ENCODE measurements at places on chromosomes 7 and 10.

DNA sequence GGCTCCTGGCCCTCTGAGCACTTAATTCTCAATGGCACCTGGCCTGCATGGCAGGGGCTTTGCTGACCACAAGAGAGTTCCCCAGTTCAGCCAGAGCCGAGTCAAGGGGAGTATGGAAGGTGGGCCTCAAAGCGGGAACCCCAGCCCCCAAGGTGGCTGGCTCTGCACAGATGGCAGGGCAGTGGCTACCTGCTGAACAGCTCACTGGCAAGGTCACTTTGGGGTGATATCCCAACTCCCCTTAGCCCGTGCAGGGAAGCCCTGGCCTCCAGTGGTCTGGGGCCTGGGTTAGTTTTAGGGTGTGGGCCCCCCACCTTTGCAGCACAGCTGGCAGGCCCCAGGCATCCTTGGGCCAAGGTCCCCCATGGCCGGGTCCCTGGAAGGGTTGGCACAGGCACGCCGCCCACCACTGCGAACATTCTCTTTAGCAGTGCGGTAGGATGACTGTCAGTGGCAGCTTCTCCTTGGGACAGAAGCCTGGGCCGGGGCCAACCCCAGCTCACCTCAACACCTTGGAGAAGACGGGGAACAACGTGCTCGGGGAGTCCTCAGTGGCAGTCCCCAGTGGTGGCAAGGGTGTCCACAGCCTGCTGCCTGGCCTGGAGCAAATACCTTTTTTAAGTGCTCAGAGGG lies 36.8 kb downstream of the PPIF start:
- DNase-seq: no peak

GRCh38 chr7:28280516-28280915 lies 99.9 kb upstream of the JAZF1 start:
- DNase-seq: no peak

DNA sequence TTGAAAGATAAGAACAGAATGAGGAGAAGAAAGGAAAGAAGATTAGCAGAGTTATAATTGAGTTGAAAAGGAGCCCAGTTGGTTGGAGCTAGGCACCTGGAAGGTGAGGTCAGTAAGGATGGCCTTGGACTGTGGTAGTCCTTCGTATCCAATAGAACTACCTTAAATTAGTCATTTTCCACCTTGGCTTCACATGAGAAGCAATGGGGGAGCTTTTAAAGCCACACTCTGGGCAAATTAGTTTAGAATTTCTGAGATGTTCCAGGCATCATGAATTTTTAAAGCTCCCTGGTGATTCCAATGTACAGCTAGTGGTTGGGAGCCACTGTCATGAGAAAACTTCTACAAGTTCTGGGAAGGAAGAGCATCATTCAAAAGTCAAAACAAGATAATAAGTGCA lies 27.3 kb upstream of the CYP3A5 start:
- no peak for DNase-seq

GRCh38 chr7:23462846-23463245 lies 7.4 kb downstream of the IGF2BP3 start:
- no peak for DNase-seq

- no peak for DNase-seq
Observed at GRCh38 chr10:75018686-75019307, 92.7 kb upstream of the SAMD8 start.

DNA sequence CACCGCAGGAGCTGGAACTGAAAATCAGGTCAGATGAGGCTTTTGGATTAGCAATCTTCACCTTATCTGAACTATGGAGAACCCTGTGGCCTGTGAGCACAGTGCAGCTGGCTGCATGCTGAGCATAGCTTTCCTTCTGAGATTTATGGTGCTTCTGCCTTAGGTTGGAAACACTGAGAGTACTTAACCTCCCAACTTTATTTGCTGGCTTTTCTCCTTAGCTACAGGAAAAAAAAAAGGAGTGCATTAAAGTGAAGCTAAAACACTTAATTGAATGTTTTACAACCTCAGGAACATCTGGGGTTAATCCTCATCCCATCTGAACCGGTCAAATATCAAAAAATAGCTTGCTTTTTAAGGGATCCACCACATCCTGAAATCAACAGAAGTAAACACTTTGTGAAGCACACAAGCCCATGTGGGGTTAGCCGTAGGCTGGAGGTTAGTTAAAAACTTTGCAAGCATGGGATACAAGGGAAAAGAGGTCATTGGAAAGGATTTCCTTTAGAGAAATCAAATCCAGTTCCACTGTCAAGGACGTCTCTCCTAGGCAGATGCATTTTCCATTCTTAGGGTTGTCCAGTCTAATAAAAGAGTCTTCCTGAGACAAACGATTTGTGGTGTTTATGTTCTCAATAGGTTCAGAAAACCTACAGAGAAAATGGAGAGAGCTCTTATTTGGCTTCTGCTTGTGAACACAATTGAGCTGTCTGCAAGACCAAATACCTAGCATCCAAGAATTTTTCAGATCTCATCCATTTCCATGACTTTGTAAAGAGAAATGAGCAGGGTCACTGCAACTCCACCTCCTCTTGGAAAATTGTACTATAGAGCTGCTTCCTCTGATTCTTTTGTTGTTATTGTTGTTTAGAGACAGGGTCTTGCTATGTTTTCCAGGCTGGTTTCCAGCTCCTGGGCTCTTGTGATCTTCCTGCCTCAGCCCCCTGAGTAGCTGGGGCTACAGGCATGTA lies 470.4 kb upstream of the IGFBP3 start:
- DNase-seq: no peak

GRCh38 chr7:95405800-95406199 lies 9.6 kb upstream of the PON3 start:
- no peak for DNase-seq

DNA sequence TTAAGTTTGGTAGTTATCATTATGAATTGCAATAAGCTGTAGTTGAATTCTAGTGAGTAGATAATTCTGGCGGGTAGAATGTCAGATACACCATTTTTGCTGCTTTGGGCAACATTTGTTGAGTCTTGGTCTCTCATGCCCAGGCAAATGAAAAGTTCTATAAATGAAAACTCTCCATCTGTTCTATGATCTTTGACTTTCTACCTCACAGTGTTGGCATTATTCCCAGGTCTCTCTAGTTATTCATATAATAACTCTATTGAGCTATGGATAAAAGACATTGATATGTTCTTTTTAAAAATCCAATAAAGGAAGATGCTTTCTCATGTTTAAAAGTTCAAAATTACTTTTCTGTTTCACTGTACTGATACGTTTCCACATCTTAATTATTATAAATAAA lies 415.3 kb upstream of the SEMA3D start:
- DNase-seq: no peak

Data from amygdala (tissue), 56 donors.